ENCODE measurements at places on chromosomes 3 and 15.

DNA sequence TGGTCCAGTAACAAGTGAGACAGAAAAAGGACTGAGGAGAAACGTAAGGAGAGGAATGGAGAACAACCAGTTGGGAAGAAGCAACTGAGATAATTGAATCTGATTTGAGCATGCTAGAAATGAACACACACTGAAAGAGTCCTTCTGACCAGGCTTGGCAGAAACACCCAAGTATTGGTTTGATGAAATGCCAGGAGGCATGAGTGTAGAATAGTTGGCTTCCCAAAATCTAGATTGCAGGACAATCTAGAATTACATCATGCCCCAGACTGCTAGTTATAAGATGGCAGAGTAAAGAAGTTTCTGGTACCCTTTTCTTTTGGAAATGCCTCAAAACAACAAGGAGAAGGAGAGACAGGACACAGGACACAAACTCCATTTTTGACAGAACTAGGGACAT lies 189.7 kb upstream of the STT3B start:
- DNase-seq: no peak

GRCh38 chr3:158140396-158140795 lies 30.5 kb downstream of the RSRC1 start:
- no peak for DNase-seq

GRCh38 chr3:12428126-12428525 lies 56.2 kb upstream of the TSEN2 start:
- no peak for DNase-seq

- no peak for DNase-seq
Measured at GRCh38 chr3:23099677-23100076, 103.5 kb upstream of the UBE2E2 start.

DNA sequence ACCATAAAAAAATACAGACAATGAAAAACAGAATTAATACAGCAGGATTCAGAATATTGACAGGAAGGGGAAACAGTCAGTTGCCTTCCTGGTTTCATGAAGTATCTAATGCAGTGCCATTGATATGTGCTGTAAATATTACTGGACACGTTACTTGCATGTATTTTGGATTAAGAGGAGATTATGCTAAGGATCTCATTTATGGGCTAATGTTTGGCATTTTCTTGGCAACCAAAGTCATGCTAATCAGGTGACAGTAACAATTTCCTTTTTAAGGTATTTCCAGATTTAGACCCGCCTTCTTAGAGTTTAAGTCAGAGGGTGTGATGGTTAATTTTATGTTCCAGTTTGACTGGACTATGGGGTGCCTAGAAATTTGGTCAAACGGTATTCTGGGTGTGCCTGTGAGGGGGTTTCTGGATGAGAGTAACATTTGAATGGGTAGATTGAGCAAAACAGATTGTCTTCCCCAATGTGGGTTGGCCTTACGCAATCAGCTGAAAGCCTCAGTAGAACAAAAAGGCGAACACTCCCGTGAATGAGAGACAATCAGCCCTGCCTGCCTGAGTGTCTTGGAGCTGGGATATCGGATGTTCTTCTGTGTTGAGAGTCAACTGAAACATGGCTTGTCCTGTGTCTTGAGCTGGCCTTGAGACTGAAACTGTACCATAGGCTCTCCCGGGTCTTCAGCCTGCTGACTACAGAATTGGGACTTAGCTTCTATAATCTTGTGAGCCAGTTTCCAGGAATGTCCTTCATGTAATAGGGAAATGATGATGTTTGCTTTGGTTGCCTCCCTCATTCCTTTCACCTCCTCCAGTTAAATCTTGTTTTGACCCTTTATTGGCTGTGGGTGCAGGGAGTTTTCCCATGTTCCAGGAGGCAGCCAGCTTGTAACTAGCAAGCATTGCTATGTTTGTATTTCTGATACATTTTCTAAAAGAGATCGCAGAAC lies 10.5 kb downstream of the SQOR start:
- no peak for DNase-seq

GRCh38 chr3:70647823-70648222 lies 335.4 kb upstream of the MDFIC2 start:
- no peak for DNase-seq

DNA sequence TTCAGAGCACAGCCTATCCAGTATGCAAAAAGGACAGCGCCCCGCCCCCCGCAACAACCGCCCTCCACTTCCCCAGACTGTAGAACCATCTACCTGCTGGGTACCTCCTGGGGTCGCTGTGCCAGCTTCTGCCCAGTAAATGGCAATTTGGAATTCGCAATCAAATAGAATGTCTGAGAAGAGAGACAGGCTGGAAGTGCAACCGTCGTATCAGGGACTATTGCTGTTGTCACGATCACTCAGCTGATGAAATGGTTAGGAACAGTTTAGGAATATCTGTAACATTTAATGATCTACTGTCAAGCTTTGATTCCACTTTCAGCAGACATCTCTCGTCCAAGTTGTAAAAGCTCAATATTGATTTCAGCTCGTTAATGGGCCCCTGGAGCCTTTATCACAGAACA lies 13.3 kb upstream of the PARL start:
- no peak for DNase-seq

DNA sequence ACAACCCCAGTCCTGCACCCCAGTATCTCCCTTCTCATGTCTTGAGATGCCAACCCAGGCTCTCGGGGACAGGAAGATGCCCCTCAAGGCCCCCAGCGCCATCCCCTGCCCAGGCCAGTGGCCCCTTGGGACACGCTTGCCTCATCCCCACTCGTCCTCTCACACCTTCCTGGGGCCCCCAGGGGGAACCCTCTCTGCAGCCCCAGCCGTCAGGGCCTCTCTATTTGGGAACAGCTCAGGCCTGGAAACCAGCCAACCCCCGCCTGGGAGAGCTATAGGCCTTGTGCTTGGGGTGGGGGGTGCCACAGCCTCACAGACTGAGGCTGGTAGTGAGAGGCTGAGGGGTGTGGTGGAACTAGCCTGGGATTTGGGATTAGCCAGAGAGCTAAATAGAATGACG lies 7.8 kb downstream of the LINGO1 start:
- DNase-seq: no peak

- DNase-seq: no peak
Measured at GRCh38 chr15:101069654-101069973, 150.5 kb downstream of the LRRK1 start.

DNA sequence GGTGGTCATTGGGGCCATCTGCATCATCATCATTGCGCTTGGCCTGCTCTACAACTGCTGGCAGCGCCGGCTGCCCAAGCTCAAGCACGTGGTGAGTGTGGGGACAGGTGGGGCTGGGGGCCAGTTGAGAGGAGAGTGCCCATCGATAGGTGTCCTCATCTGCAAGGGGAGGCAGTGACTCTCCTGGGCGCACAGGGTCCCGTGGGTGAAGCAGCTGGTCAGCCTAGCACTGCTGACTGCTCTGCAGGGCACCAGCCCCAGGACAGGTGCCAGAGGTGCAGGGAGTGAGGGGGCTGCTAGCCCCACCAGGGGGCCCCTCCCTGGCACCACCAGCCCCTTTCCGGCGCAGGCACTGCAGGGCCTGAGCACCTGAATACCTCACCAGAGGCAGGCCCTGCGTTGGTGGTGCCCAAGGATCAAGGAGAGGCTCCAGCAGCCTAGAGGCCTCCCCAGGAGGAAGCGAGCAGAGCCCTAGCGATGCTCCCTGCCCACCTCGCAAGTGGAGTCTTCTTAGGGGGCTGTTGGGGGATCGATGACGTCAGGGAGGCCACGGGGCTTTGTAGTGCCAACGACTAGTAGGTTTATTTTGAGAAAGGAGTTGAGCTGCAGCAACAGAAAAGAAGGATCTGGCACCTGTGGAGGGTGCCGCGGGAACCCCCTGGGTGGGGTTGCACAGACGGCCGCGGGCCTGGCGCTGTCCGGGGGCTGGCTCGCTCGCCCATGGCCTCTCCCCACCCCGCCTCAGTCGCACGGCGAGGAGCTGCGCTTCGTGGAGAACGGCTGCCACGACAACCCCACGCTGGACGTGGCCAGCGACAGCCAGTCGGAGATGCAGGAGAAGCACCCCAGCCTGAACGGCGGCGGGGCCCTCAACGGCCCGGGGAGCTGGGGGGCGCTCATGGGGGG lies 976 bp upstream of the ABTB1 start:
- no peak for DNase-seq

DNA sequence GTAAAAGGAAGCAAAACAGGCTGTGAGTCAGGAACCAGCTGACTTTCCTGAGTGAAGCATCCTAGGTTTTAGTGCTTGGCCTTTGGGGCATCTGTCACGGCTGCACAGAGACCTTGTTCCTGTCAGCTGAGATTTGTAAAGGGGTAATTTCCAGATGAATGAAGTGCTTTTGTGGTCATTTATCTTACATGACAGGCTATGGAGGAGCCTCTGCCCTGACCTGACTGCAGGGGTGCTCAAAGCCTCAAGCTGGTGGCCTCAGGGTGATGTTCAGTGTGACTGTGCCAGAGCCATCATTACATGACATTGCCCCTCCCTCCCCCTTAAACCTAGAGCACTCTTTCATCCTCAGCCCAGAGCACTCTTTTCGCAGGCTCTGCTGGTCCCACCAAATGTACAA lies 132.5 kb downstream of the ARNT2 start:
- no peak for DNase-seq

DNA sequence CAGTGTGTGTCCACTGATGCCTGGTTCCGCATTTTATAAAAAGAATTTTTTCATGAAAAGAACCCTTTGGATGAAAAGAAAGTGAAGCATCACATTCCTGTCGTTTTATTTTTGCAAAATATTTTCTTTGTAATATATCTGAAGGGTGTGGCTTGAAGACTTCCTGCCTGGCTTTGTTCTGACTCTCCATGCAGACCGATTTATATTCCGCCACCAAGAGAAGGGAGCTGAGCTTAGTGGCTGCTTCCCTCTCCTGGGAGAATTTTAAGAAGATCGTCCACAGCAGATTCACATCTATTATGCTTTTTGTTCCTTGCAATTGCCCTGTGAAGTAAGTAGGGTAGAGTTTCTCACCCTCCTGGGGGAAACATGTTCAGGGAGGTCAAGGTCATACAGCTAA lies 45.2 kb upstream of the UMPS start:
- DNase-seq: no peak

GRCh38 chr15:82146990-82147461 lies 101.2 kb upstream of the MEX3B start:
- no peak for DNase-seq
